ENCODE measurements at places on chromosomes 1 and 21. TPM values are rescaled to one million over a fixed set of nuclear protein-coding genes. Genes with fewer than 3 reads are reported as not detected.

FAM72C gene
- total RNA-seq = not detected

SAMD13 gene
- total RNA-seq = 9.5 TPM

CLCNKB gene
- total RNA-seq = 19.5 TPM

LEPROT gene
- 109 TPM for total RNA-seq

LENEP gene
- not detected for total RNA-seq
